Right ventricle myocardium inferior (tissue), 1 donor: ENCODE measurements at places on chromosomes 2 and 18. TPM values are rescaled to one million over a fixed set of nuclear protein-coding genes. Genes with fewer than 3 reads are reported as not detected.

- DNase-seq = no peak
Observed at GRCh38 chr2:185895828-185896693, 157.5 kb downstream of the FSIP2 start.

Gene FAM228A
- total RNA-seq = 0.22 TPM

DNA sequence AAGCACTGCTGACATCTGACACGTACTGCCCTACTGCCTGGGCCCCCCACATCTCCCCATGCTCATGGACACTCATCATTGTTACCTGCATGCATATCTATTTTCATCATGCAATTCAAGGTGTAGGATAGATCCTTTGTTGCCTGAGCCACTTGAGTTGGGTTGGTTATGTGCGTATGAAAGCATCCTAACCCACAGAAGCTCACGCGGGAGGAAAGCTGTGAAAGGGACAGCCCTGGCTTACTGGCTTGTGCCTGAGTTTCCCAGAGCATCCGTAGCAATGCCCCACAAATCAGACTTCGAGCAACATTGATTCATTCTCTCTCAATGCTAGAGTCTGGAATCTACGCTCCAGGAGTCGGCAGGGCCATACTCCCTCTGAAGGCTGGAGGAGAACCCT lies 285.5 kb downstream of the PHLPP1 start:
- DNase-seq = no peak

GRCh38 chr2:96772903-96773671 lies 12.4 kb downstream of the CNNM4 start:
- no peak for DNase-seq

Gene PARD3B
- 7.8 TPM for total RNA-seq

Gene APCDD1
- 34.5 TPM for total RNA-seq

Gene PTMA
- total RNA-seq = 264 TPM

GRCh38 chr2:106931717-106932335 lies 45.9 kb upstream of the ST6GAL2 start:
- DNase-seq = no peak

Gene SKA1
- total RNA-seq = 0.38 TPM

DNA sequence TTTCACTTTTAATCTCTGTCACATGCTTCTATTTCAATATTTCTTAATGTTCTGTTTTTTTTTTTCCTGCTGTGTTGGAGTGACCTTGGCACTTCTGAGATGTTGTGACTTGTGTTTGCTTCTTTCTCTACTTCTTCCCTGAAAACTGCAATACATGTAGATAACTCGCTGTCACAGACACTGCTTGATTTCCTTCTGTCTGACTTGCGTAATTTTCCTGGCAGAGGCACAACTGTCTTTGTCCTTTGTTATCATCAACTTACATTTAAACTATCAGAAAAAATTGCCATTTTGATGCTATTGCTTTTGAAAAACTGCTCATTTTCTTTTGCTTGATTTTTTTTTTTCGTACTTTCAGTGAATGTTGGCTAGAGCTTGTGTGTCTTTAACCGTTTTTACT lies 69.0 kb downstream of the BABAM2 start:
- DNase-seq = no peak

Gene SERPINB10
- not detected for total RNA-seq

DNA sequence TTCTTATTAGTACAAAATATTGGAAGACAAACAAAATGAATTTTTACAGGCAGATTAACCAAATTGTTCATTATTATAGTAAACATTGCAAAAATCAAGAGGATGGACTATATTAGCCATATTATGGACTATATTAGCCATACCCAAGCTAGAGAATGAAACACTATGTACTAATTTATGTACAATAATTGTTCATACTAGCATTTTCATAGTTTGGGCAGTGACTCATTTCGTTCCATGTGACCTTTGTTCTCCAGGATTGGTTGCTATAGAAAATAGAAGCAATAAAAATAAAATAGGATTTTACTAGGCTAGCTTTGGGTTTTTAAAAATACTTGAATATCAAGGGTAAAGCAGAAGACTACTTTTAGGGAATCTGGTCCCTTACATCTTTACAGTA lies 176.8 kb downstream of the ZEB2 start:
- DNase-seq = no peak

DNA sequence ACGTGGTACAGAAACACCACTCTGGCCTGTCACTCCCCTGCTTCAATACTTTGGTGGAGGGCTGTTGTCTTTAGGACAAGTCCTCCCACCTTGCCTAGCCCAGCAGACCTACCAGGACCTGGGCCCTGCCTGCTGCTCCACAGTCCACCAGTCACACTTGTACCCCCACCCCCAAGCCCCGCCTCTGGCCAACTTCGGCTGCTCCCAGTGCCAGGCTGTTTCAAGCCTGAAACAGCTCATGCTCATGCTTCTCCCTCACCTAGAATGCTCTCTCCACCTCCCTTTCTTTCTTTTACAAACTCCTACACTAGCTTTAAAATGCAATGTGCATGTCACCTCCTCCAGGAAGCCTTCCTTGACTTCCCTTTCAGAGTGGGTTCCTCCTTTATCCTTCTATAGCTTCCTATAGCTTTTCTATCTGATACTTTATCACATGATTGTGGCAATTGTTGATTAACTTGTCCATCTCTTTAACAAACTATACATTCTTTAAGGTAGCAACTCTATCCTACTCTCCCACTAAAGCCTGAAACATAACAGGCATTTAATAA lies 4.8 kb upstream of the OXER1 start:
- DNase-seq = no peak

DNA sequence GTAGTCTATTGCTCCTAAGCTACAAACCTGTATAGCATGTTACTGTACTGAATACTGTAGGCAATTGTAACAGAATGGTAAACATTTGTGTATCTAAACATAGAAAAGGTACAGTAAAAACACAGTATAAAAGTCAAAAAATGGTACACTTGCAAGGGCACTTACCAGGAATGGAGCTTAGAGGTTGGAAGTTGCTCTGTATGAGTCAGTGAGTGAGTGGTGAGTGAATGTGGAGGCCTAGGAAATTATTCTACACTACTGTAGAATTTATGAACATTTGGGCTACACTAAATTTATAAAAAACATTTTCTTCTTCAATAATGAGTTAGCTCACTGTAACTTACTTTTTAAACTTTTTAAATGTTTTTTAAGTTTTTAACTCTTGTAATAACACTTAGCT lies 19.0 kb downstream of the NABP1 start:
- no peak for DNase-seq

GRCh38 chr18:54112356-54112755 lies 112.1 kb downstream of the MBD2 start:
- DNase-seq = no peak

- DNase-seq = no peak
Observed at GRCh38 chr18:52391810-52392559, 52.0 kb downstream of the DCC start.

GRCh38 chr2:105858868-105859693 lies 114.4 kb downstream of the NCK2 start:
- DNase-seq = no peak

DNA sequence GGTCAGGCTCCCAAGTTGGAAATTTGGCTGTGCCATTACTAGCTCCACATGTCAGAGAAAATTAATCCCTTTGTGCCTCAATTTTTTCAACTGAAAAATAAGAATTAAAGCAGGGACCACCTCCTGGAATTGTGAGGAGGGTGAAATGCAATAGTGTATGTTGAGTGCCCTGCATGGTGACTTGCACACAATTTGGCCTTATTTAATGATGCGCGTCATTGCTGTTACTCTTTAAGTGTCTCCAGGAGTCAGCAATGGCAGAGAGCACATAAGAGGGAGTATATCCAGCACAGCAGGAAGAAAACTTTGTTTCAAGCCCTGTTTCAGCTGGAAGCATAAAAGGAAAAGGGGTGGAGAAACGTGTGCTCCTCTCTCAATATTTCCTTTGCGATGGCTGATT lies 215.8 kb downstream of the ALK start:
- no peak for DNase-seq

GRCh38 chr2:204298404-204298803 lies 246.9 kb upstream of the PARD3B start:
- no peak for DNase-seq

DNA sequence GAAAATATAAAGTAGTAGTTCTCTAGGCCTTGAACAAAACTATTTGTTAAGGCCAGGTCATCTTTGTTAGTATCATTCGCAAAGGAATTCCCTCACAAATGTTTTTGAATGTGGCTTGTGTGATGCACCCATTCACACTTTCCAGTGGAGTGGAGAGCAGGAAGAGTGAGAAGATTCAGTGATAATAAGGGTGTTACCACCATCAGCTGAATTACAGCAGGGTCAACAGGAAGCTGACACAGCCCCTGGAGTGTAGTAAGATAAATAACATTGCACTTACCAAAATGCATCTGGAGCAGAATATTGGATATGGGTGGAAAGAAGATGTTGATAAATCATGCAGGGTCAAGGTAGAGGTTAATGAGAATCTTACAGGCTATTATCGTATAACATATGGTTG lies 231.0 kb downstream of the DSC3 start:
- DNase-seq = no peak

GRCh38 chr2:30484995-30485394 lies 37.9 kb downstream of the LCLAT1 start:
- no peak for DNase-seq

DNA sequence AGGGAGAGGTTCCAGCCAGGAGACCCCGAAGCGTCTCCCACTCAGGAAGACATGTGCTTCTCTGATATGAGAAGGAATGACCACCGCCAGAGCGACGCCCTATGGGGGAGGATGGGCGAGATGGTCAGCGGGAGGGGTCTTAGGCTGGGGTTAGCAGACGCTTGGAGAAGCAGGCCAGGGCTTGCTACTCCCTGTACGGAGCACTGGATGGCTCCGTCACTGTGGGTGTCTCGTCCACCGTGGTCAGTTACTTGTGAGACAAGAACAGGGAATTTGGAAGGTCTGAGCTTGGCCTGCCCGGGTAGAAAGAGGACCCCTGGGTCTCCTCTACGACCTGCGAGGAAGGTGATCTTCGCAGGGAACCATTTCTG lies 39.8 kb downstream of the TMEM18 start:
- DNase-seq = no peak

- DNase-seq = no peak
Observed at GRCh38 chr2:233482616-233483015, 84.0 kb downstream of the USP40 start.

Gene CABLES1
- total RNA-seq = 3.1 TPM

DNA sequence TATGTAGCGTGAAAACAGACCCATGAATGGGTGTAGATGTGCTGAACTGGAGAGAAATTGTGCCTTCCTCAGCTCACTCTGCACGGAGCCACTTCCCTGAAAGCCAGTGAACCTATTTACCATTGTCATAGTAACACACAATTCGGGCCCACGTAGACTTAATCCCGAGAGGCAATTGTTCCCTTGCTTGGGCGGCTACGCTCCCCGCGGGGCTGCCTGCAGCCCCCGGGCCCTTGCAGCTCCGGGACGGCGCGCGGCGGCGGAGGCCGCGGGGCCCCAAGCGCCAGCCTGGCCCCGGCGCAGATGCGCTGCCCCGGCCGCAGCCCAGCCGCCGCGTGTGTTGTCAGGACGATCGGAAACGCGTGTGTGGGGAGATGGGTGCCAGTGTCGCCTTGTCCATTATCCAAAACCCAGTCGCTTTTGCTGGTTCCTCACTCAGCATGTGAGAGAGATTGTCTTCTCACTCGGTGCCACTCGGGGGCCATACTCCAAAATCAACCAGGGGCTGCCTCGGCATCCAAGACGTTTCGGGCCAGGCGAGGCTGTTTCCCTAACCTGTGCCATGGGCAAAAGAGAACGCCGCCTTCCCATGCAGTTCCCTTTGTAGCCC lies 17.9 kb upstream of the LRRTM1 start:
- no peak for DNase-seq

DNA sequence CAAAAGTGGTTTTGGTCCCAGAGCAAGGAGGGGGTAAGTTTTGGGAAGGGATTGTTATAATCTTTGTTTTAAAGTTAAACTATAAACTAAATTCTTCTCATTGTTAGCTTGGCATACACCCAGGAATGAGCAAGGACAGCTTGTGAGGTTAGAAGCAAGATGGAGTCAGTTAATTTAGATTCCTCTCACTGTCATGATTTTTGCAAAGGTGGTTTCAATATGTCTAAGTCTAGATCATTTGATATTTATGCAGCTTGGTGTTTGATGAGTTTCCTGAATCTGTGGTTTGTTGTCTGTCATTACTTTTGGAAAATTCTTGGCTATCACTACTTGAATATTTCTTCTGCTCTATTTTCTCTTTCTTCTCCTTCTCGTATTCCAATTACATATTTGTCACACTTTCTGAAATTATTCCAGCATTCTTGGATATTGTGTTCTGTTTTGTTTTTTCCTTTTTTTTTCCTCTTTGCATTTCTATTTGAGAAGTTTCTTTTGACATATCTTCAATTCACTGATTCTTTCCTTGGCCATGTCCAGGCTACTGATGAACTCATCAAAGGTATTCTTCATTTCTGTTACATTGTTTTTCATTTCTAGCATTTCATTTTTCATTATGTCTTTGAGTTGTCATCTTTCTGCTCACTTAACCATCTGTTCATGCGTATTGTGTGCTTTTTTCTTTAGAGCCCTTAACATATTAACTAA lies 5.1 kb downstream of the SP140 start:
- no peak for DNase-seq

- no peak for DNase-seq
Observed at GRCh38 chr2:55902429-55902828, 21.2 kb downstream of the EFEMP1 start.

DNA sequence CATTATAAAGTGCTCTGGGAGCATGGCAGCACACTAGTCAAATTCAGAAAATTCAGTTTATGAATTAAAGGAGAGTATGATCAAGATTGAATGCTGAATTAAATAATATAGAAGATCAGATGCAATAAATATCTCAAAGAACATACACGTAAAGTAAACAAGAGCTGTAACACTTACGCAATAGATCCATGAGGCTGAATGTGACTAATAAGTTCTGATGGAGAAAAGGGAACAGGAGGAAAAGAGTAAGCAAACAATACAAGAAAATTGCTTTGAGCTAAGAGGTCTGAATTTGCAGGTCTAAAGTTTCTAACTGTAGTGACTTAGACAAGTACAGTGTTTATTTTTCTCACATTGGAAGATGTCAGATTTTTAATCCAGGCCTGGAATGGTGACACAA lies 646.7 kb upstream of the ZNF804A start:
- DNase-seq = no peak

DNA sequence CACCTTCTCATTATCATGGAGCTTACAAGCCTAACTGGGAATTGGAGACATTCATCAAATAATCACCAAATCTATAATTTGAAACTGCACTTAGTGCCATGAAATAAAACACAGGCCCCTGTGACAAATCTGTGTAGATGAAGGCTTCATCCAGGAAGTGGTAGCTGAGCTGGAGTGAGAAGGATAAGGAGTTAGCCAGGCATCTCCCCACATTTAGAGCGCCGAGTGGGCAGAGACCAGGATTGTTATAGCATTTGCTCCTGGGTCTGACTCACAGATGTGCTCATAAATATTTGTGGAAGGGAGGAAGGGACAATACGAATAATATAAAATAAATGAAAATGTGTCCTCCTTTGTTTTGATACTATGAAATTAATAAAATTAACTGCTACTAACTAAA lies 2.5 kb upstream of the MAT2A start:
- no peak for DNase-seq

GRCh38 chr2:239329972-239330572 lies 70.7 kb downstream of the HDAC4 start:
- DNase-seq = no peak
